ENCODE measurements at places on chromosomes 2 and 18.

DNA sequence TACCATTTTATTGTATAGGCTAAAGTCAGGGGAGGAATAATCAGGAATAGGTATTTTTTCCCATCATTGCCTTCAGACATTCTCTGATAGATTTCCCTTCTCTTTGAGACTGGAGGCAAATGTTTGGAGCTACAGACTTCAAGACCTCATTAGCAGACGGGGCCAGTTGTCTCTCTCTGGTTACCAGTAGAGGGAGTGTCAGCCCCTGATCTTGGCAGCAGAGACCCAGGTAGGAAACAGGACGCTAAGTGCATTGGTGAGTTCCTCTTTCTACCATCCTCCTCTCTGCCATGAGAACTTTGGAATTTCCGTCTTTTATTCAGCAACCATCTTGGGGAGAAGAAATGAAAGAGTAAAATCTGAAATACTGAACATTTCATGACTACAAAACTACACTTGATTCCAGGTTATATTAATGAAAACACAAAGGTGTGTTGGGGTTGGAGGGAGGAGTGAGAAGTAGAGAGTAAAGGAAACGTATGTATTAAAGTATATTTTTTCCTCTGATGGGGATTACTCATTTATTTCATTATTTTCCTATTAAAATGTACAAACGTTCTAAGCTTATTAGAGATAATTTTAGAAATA lies 186.2 kb upstream of the GCFC2 start:
- DNase-seq, result peak; percentile 7

- no peak for DNase-seq
Observed at GRCh38 chr2:15271941-15272542, 289.1 kb downstream of the NBAS start.

GRCh38 chr2:145845207-145845894 lies 1325.4 kb upstream of the ZEB2 start:
- no peak for DNase-seq

DNA sequence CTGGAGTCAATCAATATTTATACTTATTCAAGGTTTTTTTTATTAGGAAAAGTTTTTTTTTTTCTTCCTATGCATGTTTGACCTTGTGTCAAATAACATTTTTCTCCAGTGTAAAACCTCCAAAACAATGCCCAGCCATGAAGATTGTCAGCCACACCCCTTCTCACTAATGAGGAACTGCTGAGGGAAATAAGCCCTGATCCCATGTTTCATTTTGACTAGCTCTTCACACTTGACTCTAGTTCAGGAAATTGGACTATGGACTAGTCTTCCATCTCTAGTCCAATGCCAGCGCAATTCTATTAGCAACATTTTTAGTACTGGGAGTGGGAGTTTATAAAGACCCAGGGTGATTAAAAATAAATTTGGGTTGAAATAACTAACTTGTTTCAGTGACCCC lies 275.6 kb upstream of the CXCR4 start:
- DNase-seq, result no peak

- peak; percentile 5 for DNase-seq
Observed at GRCh38 chr2:224669449-224669848, 46.7 kb downstream of the CCDC195 start.

Measured in activated CD8-positive, alpha-beta T cell treated with anti-CD3 and anti-CD28 coated beads for 36 hours (primary cell).